ENCODE measurements at places on chromosomes 7 and 10.

GRCh38 chr10:118980870-118981269 is 48.6 kb upstream of the NANOS1 start:
- no peak for DNase-seq

- no peak for DNase-seq
Observed at GRCh38 chr10:15464381-15464780, 93.3 kb upstream of the FAM171A1 start.

DNA sequence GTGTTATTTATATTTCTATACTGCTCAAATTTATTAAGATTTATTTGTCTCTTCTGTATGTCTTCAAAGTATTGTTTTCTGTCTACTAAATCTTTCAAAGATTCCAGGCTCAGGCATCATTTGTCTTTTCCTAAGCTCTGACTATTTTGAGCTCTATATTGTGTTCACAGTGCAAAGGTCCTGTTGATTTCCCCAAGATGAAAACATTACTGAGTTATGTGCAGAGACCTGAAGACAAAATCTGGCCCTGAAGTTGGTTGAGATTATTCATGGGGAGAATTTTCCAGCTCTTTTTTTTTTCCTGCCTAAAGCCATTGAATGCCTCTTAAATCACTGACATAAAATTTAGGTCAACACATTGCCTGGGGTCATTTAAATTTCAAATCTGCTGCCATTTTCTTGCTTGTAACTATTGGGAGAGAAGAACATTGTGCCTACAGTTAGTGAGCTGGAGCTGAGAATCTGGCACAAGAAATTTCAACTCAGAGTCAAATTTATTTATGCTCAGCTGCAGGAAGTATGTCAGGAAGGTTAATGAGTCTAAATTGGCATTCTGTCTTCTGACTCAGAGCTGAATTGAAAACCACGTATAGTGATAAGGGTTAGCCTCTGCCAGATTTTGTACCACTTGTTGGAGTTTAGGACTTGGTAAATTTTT is 31.6 kb downstream of the CSTF2T start:
- no peak for DNase-seq

GRCh38 chr10:47136866-47137265 is 163.1 kb upstream of the GDF10 start:
- peak; percentile 76 for DNase-seq

- DNase-seq, result no peak
Observed at GRCh38 chr7:44221231-44221791, 20.5 kb downstream of the YKT6 start.

DNA sequence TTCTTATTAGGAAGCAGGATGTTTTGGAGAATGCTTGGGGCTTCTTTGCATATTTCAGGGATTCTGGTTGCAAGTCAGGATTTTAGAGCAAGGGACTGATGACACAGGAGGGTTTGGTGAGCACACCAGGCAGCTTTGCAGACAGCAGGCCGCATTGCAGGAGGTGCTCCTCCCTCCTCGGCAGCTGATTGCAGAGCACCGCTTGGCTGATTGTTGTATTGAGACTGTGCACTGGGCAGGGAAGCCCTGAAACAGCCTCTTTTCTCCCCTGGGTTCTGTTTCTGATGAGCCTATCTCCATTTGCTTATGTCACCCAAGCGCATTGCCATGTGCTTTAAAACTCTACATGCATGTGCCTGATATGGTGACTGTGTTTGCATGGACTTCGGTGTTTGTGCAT is 769.6 kb downstream of the GRID1 start:
- DNase-seq, result no peak

GRCh38 chr7:95996174-95996573 is 223.8 kb downstream of the DYNC1I1 start:
- no peak for DNase-seq

DNA sequence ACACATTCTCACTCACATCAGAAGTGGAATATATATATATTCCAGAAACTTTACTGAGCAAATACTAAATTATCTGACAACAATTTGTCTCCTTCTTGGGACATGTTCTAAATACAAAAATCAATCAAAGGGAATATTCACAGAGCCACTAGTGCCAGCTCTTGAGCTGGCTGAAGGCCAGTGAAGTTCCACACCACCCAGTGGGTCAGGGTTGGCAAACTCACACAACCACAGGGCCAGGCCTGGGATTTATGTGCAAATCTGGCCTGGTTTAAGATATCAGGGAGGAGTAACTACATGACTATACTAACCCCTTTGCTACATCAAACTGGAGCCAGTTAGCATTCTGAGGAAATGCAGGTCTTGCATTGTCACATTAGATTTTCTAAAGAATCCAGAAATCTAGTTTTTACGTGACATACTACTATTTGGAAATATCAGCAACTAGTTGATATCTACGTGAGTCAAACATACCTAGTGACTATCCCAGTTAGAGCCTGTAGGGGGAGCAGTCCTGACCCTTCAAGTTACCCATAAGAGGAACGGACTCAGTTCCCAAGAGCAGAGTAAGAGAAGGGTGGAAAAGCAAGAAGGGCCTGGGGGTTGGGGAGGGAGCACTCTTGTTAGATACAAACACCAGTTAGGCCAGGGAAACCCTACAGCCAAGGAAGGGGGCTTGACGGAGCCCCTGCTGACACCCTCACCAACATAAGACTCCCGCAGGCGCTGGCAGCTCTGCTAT is 600.4 kb downstream of the KCNMA1 start:
- DNase-seq, result no peak

GRCh38 chr10:43057231-43057711 is 19.6 kb upstream of the RET start:
- no peak for DNase-seq
